ENCODE measurements at places on chromosomes 4 and X. TPM values are rescaled to one million over a fixed set of nuclear protein-coding genes. Genes with fewer than 3 reads are reported as not detected.

Gene XAGE2
- not detected for total RNA-seq

Gene LRIT3
- 0.13 TPM for total RNA-seq

Gene CXorf49
- not detected for total RNA-seq

DNA sequence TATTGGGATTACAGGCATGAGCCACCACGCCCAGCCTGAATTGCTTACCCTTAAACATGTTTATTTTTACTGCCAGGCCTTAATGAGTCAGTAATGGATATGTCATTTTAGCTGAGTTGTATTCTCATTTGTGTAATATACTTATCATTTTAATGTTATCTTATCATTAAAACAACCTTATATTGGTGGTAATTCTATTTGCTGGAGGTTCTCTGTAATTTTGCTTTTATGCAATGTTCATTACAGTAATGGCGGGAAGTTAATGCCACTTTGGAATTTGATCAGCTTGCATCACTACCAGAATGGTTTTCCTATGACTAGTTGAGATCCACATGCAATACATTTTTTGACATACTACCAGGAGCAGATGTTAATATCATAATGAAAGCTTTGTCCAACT lies 6.3 kb upstream of the PGAM4 start:
- no peak for DNase-seq
